HepG2 (cell line): ENCODE measurements at places on chromosomes 16 and 17. TPM values are rescaled to one million over a fixed set of nuclear protein-coding genes. Genes with fewer than 3 reads are reported as not detected.

- peak; percentile 71 for DNase-seq
Measured at GRCh38 chr17:78289802-78290363, 58.5 kb downstream of the TMEM235 start.

GRCh38 chr17:50448643-50449042 is 20.0 kb downstream of the CHAD start:
- DNase-seq = no peak

- no peak for DNase-seq
Measured at GRCh38 chr17:36705283-36705795, 104.0 kb downstream of the MRM1 start.

DNA sequence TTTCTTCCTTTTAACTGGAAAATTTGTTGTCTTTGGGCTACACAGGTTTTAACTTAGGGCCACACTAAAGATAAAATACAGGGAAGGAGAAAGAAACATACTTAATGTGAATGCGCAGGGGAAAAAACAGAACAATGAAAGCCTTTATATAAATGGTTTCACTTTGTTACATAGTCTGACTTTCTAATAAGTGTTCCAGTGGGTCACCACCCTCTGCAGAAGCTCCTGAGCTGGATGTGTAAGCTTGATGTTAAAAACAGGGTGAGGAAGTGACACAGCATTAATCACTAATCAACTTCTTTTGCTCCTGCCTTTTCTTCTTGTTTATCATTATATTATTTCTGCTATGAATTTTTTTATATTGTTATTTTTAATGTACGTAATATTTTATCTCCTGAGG is 445.6 kb upstream of the CA10 start:
- DNase-seq = no peak

DNA sequence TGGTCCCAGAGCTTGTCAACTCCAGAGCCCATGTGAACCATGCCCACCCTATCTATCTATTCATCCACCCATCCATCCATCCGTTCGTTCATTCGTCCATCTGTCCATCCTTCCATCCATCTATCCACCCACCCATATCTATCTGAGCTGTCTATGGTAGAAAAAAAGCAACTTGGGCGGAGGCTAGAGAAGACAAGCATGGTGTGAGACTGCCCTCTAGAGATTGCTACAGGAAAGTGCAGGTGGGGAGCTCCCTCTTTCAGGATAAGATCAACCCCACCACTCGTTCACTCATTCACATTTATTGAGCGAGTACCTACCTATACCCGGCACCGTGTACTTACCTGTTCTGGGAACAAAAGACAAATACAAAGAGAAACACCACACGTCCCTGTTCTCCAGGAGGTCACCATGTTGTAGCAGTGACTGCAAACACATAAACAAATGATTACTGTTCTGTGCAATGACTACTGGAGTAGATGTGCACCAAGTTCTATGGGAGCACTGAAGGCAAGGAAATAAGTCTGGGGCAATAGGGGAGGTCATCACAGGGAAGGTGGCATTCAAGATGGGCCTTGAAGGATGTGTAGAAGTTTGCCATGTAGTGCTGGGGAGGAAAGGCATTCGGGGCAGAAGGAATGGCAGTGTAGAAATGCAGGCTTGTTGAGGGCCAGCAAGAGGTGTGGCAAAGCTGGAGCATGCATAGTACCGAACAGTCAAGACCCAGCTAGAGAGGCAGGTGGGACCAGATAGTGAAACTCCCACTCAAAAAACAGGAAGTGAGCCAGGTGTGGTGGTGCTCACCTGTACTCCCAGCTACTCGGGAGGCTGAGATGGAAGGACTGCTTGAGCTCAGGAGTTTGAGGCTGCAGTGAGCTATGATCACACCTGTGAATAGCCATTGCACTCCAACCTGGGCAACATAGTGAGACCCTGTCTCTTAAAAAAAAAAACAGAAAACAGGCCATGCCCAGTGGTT is 13.4 kb upstream of the ATP5MC1 start:
- DNase-seq = peak; percentile 80

DNA sequence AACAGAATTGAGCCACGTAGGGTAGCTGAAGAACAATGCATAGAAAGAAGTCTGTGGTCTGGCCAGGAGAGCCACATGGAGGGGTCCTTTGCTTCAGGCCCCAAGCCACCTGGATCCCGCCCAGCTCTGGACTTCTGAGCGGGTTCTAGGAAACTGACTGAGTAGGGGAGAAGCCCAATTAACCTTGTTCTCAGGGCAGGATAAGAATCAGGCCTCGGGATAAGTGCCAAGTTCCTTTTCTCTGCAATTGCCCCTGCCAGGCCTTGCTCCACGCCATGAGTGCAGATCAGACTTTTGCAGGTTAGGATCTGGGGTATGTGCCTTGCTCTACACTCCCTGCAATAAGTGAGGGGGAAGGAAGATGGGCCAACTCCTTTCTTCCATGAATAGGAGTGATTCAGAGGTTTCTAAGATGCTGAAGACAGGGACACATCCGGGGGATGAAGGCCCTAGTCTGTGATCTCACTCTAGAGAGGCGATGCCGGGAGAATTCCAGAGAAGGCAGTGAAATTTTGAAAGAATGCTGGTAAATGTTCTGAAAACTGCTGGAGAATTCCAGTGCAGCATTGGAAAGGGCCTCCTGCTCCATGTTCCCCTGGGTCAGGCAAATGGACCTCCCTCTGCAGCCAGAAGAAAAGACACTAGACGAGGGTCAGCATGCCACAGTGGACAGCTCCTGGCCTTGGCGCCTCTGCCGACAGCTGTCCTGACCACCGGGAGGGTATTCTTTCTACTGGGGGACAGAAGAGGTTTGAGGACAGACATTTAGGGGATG is 5.8 kb downstream of the NEUROD2 start:
- no peak for DNase-seq

DNA sequence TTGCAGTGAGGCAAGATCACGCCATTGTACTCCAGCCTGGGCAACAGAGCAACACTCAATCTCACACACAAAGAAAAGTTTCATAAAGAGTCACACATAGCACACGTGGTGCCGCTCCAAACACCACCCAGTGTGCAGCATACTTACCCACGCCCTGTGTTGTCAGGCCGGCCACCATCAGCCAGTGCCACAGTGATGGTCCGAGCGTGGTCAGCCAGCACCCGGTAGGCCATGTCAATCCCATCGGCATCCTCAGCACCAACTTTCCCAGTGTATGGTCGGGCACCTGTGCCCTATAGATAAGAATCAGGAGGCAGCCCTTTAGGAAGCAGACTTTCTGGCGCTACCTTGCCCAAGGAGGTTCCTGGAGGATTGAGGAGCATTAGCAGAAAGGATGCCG is 17.7 kb upstream of the EXOSC6 start:
- DNase-seq = no peak

Gene LGALS3BP
- 116 and 332 TPM in 2 replicates for total RNA-seq

Gene ST6GALNAC2
- total RNA-seq = 0.49 and 0.84 TPM in 2 replicates

Gene KIF18B
- total RNA-seq = 14.5 and 15.3 TPM in 2 replicates

Gene NT5M
- total RNA-seq = 0.55 and 0.63 TPM in 2 replicates
